ENCODE measurements at places on chromosomes 7 and 10.

- no peak for DNase-seq
These were observed 6.9 kb downstream of the NOLC1 start for GRCh38 chr10:102159051-102159597.

DNA sequence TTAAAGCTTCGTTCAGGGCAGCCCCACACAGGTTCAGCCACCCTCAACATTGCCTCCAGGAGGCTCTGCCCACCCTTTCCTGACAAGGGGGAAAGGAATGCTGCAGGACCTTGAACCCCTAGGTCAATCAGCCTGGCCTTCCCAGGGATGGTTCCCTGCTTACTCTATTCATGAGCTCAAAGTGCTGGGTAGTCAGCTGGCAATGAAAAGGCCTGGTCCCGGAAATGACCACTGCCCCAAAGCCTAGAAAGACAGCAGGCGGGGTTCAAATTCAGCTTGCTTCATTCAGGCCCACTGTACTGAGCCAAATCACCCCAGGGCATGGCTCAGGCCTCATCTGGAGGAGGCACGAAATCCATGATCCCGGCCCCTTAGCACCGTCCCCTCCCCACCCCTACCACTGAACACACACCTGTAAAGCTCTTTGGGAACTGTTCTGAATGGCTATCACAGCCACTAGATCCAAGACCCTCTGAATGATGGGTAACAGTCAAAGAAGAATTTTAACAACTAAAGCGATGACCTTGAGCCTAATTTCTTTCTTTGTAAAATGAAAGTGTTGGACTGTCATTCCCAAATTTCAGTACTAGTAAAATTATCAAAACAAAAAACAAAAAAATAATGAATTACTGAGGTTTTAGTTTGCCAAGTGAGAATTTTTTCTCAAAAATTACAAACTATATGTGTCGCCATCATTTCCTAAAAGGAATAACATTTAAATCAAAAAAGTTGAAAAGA is 1.0 kb downstream of the URGCP start:
- peak; percentile 73 for DNase-seq

GRCh38 chr10:93110472-93111146 is 36.9 kb downstream of the CYP26A1 start:
- no peak for DNase-seq

GRCh38 chr10:52633266-52633665 is 139.3 kb downstream of the MBL2 start:
- no peak for DNase-seq

GRCh38 chr10:36765782-36766414 is 359.5 kb upstream of the ANKRD30A start:
- no peak for DNase-seq

DNA sequence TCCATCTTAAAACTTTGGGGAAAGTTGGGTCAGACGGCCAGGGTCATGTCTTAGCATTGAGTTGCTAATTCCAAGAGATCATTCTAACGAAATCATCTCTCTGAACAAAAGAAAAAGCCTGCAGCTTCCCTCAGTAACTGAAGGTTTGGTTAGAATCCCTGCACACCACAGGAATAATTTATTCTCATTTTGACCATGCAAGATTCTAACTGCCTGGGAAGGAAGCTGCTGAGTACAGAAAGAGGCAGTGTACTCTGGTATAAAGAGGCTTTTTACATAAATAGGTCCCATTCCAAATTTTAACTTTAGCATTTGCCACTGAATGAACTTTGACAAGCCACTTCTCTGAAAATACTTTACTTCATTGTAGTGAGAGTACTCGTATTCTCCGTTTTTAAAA is 76.9 kb upstream of the RSBN1L start:
- DNase-seq: no peak

DNA sequence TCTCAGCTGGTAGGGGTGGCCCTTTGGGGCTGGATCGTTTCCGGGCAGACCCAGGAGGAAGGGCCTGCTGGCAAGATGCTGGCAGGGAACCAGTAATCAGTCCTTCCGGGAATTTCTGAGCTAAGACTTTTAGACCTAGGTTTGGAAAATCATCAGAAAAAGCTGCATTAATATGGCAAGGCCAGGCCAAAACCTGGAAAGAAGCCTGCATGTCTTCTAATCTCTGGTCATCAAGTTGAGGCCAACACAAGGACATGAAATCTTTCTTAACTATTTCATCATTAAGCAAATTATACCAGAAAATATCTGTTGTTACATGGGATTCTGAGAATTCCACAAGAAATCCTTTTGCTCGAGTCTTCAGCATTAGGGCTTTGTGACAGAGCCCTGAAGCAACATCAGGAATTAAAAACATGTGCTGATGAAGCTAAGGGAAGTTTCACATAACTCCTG is 19.9 kb downstream of the CPA1 start:
- no peak for DNase-seq

GRCh38 chr7:68813551-68814080 is 784.7 kb upstream of the AUTS2 start:
- no peak for DNase-seq

DNA sequence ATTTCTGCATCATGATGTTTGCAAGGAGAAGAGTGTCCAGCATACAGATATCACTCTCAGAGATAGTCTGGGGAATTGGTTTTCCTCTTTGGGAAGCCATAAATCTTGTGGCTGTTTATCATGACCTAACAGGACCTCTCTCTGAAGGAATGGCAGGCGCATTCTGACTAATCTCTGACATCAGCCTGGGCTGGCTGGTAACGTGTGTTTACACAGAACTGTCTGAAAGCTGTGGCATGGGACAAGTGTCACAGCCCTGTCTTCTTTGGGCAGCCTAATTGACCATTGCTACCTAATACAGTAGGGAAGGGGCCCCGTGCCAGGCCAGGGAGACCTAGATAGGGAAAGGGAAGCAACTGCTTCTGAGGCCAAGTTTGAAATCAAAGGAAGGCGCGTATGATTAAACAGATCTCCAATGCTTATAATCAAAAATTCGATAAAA is 73.9 kb upstream of the CABCOCO1 start:
- DNase-seq: no peak

DNA sequence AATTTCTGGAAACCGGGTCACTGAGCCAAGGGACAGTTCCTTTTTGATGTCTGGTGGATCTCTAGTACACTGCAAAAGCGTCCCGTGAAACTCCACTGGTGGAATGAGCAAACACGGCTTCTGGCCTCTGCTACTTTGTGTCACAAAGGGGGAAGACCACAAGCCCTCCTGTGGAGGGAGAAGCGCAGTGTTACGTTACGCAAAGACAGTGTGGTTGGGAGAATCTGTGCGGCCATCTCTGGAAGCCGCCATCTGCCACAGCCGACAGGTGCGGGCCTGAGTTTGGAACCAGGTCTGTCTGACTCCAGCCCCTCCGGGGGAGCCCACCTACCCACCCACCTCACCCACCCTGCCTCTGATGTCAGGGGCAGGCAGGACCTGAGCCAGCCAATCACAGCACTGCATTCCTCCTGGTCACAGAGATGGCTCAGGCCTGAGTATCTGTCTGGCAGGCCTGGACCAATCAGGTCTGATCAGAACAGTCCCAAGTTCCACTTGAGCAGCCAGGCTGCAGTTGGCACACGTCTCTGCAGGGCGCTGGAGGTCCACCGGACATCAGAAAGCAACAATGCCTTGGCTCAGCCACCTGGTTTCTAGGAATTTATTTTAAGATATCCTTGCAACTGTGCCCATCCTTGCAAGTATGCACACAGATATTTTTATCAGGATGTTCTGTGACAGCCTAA is 3.0 kb upstream of the CYP2W1 start:
- no peak for DNase-seq

DNA sequence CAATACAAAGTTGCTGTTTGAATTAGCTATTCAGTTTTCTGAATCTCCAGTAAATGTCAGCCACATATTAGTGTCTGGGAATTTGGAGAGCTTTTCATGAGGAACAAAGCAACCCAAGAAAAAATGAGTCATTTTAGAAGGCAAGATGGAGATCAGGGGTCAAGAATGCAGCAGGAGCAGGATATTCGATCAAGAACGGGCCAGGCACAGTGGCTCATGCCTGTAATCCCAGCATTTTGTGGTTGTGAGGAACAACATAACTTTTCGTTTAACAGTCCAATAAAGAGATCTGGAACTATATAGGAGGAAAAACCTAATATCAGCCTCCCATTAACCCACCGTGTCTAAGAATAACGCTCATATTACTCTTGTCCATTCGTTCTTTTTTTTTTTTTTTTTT is 600.5 kb downstream of the MAGI2 start:
- DNase-seq: no peak

GRCh38 chr7:8585591-8585990 is 152.2 kb downstream of the NXPH1 start:
- DNase-seq: no peak

DNA sequence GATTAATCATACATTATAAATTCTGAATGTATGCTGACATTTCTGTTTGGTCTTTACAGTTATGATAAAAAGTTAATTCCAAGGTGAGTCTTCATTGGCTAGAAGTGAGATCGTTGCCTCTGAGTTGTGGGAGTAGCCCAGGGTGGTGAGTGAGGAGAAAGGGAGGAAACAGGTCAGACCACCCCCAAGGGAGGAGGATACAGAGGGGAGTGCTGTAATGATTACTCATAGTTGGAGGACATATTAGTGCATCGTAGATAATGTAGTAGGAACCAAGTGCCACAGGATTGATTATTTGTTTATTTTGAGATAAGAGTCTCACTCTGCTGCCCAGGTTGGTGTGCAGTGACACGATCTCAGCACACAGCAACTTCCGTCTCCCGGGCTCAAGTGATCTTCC is 672.2 kb downstream of the INHBA start:
- DNase-seq: no peak

- DNase-seq: no peak
These were observed at the start of gene PRLHR for GRCh38 chr10:118595598-118596425. Gene PRLHR (minus strand): TSS chr10:118595648. CDS start chr10:118595244, 404 bp downstream.

DNA sequence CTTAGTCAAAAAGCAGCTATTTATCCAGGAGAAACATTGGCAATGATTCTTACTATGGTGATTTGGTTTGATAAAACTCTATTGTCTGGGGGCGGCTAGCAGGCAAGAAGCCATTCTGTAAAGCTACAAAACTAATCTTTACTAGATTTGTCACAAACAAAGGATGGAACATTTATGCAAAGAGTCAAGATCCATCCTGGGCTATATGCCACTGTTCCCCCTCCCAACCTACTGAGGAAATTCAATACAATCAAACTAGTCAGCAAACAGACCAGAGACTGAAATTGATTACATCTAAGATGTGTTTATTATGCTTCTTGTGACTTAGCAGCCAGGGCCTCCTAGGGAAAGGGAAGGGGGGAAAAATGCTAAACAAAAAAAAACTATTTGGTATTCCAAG is 397.6 kb downstream of the GPAM start:
- no peak for DNase-seq

DNA sequence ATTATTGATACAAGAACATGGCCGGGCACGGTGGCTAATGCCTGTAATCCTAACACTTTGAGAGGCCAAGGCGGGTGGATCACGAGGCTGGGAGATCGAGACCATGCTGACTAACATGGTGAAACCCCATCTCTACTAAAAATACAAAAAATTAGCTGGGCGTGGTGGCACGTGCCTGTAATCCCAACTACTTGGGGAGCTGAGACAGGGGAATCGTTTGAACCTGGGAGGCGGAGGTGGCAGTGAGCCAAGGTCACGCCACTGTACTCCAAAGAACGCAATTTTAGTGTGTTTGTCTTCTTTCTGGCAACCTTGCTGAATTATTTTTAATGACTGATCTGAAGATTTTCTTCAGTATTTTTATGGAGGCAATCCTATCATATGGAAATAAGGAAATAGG is 46.2 kb downstream of the IDE start:
- DNase-seq: no peak

GRCh38 chr10:124705817-124706461 is 38.2 kb downstream of the FAM53B start:
- no peak for DNase-seq

DNA sequence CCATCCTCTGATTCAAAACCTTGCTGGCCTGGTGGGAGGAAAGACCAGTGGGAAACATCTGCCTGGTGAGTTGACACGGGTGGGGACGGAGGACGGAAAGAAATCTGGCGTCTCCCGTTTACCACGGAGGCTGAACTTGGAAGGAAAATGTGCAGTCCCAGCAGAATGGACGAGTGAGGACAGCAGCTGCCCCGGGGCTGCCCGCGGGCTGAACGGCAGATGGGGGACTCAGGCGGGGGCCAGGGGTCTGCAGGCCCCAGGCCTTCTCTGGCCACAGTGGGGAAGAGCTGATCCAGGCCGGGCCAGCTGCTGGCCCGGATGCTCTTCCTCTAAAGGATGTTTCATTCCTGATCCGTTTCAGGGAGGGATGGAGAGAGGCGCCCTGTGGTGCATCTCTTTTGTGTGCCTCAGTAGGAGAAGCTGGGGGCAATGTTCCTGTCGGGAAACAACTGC is 147.5 kb upstream of the CHST15 start:
- no peak for DNase-seq

GRCh38 chr10:69466158-69466490 is 14.9 kb downstream of the TSPAN15 start:
- no peak for DNase-seq

GRCh38 chr7:30166155-30166840 is 31.5 kb downstream of the MTURN start:
- peak; percentile 73 for DNase-seq

DNA sequence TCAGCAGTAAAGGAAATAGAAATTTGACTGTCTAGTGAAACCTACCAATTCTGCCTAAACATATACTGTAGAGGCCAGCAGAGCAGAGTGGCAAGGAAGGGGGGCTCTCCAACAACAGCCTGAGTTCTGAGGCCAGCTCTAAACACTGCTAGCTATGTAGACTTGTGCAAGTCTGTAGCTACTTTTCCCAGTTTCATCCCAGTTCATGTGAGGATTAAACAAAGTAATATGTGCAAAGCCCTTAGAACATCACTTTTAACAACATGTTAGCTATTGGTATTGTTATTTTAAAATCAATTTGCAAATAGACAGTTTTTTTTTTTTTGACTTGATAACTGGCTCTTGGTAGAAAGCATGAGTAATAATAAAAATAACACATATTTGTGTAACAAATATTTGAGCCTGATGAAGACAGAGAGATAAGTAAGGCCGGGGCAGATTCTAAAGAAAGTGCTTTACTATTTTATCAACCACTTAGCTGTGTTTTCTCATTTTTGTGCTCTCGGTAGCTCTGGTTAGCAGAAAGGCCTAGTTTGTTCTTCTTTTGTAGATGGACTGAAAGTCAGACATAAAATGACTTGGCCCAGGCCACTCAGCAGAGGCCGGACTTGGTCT is 9.3 kb downstream of the CHST12 start:
- DNase-seq: no peak

DNA sequence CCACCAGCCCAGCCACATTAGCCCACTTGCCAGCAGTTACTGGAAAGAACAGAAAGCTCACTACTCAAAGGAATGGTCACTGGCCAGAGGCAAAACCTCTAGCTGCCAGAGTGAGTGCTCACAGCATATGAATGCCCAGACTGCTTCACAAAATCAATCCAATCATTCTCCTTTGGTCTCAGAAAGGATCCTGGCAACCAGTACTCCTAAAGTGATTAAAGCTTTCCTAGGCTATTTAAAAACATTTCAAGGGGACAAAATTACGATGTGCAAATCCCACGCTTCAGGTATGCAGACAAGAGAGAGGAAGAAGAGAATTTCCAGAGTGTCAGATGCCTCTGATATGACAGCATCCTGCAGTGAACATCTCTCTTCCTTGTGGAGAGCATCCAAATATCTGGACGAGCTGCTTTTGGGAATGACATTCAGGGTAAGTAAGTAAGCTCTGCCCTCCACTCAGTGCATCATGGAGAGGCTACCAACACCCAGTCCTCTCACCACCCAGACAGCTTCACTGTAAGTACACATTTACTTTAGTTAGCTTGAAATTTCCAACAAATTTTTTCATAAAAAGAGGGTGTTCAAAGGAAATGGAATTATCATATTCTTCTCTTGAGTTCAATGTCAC is 25.1 kb downstream of the ICA1 start:
- no peak for DNase-seq
